ENCODE measurements at places on chromosomes 5 and 9. TPM values are rescaled to one million over a fixed set of nuclear protein-coding genes. Genes with fewer than 3 reads are reported as not detected.
A peak's percentile ranks its signal among the peaks of the same experiment; 100 is the strongest.

- DNase-seq = no peak
These were observed 2111.3 kb downstream of the MAT2B start for GRCh38 chr5:165616490-165617405.

- no peak for DNase-seq
These were observed 70.6 kb downstream of the DOCK2 start for GRCh38 chr5:169707686-169708085.

DNA sequence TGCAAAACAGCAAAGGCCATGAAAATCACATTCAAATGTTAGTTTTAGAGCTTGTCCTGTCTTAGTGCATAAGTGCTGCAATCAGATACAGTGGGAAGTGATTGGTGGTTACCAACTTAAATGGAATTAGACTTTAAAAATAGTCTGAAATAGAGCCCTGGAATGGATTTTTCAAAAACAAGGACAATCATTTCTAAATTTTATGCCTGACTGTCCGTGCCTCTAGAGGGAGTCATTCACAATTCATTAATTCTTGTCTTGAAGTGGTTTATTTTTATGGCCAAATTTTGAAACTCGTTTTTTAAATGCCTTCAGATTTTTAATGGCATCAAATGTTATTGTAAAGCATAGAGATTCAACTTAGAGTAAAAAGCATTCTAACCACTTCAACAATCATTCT lies 561.8 kb upstream of the DAB2 start:
- DNase-seq = no peak

DNA sequence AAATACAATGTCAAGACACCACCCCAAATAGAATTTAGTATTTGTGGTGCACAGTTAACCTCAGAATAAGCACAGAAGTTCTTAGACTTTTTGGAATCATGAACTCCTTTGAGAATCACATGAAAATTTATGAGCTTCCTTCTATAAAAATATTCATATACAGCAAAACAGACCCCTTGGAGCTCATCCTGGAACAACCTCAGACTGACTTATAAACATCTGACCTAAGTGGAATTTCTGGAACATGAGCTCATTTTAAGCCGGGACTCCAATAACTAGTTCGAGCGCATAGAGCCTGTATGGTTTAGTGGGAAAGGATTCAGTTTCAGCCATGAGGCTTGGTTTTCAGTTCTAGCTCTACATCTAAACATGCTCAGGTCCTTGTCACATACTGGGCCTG lies 192.3 kb downstream of the DEPDC1B start:
- peak; percentile 45 for DNase-seq

DNA sequence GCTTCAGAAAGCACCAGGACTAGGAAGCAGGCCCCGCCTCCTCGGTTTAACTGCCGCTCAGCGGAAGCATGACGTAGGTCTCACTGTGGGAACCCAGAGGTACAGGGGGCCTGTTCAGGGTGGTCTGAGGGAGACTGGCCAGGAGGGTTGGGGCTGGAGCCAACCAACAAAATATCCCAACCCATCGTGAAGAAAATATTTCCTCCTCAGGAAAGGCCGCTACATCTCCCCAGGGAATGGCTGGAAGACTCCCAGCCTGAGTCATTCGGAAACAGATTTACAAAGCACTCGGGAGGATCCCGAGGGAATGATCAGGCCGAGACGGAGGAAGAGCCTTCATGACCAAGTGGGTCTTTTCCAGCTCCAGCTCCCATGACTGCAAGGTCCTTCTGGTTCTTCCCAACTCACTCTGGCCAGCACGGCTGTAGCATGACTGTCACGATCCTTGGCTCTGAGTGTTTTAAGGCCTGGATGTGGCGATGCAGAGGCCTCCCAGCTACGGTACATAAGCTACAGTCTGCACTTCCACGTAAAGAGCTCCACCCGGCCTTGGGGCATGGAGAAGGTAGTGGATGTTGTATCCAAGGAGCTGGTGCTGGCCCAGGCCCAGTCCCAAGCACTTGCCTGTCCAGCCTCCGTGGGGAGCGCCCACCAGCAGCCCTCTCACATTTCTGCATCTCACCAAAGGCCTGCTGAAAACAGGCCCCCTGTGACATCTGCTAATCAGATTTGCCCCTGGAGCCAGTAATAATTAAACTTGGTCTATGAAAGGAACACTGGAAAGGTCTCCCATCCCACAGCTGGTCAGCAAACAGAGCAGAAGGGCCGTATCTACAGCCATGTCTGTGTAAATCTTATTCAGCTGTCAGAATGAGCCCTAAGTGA lies 100.6 kb downstream of the LHFPL2 start:
- peak; percentile 96 for DNase-seq

GRCh38 chr5:80266566-80266965 lies 10.7 kb upstream of the SERINC5 start:
- DNase-seq = no peak

- DNase-seq = no peak
These were observed 6.8 kb upstream of the C9orf152 start for GRCh38 chr9:110214586-110215355.

- DNase-seq = peak; percentile 85
These were observed at the start of gene LIFR for GRCh38 chr5:38556599-38557307. TSS of gene LIFR (minus strand) at chr5:38556646. CDS start at chr5:38530647, 25,999 bp downstream.

GRCh38 chr9:77512876-77513275 lies 135.2 kb downstream of the GNA14 start:
- no peak for DNase-seq

- DNase-seq = no peak
These were observed 490.5 kb downstream of the GABRG2 start for GRCh38 chr5:162558120-162558519.

- no peak for DNase-seq
These were observed 89.1 kb upstream of the PTPRD start for GRCh38 chr9:10701906-10702305.

- DNase-seq = no peak
These were observed 70.3 kb downstream of the ZSWIM6 start for GRCh38 chr5:61402244-61402823.

- no peak for DNase-seq
These were observed 51.9 kb downstream of the MAPKAP1 start for GRCh38 chr9:125655066-125655633.

- no peak for DNase-seq
These were observed 190.0 kb upstream of the S1PR3 start for GRCh38 chr9:88801214-88801796.

- no peak for DNase-seq
These were observed 128.7 kb downstream of the ATG10 start for GRCh38 chr5:82100303-82101077.

DNA sequence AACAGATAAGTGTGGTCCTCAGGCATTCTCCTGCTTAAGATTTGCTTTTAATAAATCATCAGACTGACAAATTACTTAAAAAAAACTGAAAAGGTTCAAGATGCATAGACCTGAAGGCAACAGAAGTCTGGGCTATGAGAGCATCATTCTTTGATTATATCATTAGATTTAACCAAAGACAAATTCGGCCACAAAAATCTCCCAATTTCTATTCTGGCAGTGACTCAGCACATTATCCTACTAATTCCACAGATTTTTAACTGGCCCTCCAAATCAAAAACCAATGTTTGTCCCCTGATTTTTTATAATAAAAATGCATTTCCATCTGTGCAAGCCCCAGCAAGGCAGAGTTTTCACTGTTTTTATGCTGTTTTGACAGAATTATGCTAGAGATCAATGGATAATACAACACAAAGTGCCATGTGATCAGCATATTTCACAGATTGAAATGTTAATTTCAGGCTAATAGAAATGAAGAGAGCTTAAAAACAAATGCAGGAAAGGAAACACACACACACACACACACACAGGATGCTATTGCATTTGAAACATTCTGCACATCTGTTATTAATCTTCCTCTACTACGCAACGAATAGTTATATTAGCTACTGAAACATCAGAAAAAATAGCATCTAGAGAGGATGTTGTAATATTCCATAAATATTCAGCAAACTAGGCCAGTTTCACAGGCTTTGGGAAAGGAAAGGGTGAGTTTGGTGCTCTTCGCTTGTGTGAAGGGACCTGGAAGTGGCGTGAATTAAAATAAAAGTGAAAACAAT lies 177.6 kb upstream of the ST8SIA4 start:
- DNase-seq = peak; percentile 66

- DNase-seq = no peak
These were observed 211.3 kb upstream of the HAPLN1 start for GRCh38 chr5:83931969-83932368.

DNA sequence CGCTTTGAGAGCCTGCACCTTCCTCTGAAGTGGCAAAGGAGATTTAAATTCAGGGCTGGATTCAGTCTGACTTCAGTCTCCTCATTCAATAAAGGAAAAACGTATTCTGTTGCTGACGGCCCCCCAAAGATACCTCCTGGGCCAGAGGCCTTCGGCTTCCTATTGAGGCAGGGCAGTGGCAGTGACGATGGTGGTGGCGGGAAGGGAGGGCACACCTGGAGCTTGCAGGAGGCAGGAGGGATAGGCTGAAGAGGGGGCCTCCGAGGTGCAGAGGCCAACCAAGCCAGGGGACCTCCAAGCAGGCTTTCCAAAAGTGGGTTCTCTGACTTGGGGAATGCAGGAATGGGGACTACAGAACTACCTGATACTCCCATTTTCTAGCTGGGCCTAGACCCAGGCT lies 15.9 kb downstream of the RNF44 start:
- DNase-seq = no peak

- DNase-seq = no peak
These were observed 41.5 kb downstream of the ALG2 start for GRCh38 chr9:99180199-99180598.

DNA sequence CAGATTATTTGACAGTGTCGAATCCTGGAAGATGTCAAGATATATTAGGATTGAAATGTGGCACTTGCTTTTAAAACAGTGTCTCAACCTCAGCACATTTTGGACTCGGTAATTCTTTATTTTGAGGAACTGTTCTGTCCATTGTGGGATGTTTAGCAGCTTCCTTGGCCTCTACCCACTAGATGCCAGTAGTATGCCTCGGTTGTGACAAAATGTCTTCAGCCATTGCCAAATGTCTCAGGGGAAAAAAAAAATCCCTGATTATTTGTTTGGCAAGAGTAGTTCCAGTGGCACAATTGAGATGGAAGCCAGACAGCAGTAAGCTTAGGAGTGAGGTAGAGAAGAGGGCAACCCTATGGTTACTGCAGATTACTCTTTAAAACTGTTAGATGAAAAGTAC lies 694.5 kb upstream of the RIOK2 start:
- no peak for DNase-seq

- DNase-seq = no peak
These were observed 37.6 kb downstream of the NACC2 start for GRCh38 chr9:136057236-136058081.

MELK gene
- polyA plus RNA-seq = not detected

SPATA31C1 gene
- 0.07 TPM for polyA plus RNA-seq

HTR1A gene
- polyA plus RNA-seq = not detected

DPM2 gene
- 21.1 TPM for polyA plus RNA-seq

VCP gene
- polyA plus RNA-seq = 187 TPM

All from muscle of arm (tissue), 14 donors.